ENCODE measurements at places on chromosomes 7 and 10.

- DNase-seq: no peak
Observed at GRCh38 chr7:20700453-20701227, 85.2 kb downstream of the ABCB5 start.

GRCh38 chr7:37349979-37350590 lies 98.6 kb downstream of the ELMO1 start:
- no peak for DNase-seq

DNA sequence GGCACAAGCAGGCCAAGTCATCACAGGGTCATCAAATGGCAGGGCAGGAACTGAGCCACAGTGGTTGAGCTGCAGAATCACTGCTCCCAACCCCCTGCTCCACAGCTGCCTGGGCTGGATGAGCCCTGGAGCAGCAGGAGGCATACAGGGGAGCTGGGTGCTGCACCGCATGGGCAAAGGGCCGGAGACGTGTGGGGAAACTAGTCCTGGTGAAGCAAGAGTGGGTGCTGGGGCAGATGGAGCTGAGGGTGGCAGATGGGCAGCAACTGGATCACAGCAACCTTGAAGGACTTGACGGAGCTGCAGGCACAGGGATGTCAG lies 16.0 kb upstream of the VOPP1 start:
- DNase-seq: no peak

DNA sequence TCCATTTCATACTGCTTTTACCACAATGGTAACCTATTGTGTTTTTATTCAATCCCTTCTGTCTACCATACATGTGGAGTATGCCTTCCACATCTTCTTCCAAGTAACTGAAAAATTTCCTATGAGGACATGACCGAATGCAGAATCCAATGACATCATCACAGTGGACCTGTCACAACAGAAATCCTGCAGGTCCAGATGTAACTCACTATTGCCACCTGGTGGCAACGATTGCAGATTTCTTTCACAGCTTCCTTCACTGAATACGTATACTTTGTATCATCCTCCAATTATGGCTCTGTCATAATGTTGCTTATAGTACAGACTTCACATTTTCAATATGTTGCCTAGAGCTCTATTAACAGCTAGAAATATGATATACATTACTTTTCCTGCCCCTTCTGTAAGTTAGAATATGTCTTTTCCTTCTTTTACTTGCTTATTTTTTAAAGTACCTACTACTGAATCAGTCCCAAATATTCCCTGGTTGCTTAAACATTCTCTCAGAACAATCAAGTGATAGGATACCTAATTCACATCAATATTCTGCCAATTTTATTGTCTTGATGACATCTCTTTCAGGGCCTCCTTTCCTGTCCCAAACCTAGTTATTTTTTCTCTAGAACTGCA lies 45.4 kb downstream of the SLC13A1 start:
- peak; percentile 62 for DNase-seq

- DNase-seq: no peak
Observed at GRCh38 chr10:14086596-14086995, 244.1 kb downstream of the FRMD4A start.
